ENCODE measurements at places on chromosomes 13 and 19.

DNA sequence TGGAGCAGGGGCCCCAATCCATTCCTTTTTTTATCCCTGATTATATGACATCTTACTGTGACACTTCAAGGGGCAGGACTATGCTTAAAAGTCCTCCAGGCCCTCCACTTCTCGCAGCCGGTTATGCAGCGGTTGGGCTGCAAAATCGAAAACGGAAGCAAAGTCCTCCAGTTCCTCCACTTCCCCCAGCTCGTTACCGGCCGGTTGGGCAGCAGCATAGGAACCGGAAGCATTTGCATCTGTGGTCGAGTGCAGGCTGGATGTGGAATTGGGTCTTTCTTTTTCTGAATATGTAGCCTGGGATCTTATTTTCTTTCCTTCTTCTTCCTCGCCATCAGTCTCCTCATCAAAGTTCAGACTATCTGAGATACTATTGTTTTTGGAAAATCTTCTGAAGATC lies 46.1 kb downstream of the OXGR1 start:
- no peak for DNase-seq

DNA sequence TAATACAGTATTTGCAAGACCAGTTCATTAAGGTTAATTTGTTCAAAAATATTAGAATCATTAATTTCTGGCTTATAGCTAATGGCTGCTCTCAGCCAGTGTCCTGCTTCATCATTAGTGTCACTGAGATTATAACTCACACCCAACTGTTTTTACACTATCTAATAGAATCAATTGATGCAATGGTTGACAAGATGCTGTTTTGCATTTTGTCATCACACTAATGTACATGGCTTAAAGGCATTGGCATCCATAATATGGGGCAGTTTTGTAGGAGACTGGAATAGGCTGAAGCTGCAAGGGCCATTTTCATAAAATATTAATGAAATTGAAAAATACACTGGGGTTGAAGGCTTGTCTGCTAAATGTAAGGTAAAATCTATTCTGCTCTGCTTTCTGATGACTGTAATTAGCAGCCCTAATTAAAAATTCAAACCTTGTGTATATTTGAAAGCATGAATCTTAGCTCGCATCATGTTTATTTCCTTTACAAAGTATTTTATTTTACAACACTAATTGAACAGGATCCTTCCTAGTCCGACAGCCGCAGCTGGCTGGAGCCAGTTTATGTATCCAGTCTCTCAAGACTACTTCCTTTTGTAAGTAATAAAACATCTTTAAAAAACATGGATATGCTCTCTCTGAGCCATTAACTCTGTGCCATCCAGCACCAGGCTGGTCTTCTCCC lies 296.7 kb downstream of the POU4F1 start:
- no peak for DNase-seq

DNA sequence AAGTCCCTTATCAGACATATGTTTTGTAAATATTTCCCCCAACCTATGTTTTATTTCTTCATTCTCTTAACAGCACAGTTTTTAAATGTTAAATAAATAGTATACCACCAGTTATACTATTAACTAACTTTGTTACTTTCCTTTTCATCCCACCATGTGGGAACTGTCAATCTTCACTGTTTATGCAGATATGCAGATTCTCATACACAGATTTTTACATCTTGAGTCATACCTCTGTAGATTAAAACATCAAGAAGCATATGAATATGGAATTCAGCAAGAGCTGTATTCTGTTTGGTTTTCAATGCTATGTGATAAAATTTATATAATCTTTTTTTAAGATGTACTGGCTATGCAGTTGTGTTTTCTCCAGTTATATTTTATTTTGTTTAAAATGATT lies 566.3 kb downstream of the LIG4 start:
- DNase-seq = no peak

DNA sequence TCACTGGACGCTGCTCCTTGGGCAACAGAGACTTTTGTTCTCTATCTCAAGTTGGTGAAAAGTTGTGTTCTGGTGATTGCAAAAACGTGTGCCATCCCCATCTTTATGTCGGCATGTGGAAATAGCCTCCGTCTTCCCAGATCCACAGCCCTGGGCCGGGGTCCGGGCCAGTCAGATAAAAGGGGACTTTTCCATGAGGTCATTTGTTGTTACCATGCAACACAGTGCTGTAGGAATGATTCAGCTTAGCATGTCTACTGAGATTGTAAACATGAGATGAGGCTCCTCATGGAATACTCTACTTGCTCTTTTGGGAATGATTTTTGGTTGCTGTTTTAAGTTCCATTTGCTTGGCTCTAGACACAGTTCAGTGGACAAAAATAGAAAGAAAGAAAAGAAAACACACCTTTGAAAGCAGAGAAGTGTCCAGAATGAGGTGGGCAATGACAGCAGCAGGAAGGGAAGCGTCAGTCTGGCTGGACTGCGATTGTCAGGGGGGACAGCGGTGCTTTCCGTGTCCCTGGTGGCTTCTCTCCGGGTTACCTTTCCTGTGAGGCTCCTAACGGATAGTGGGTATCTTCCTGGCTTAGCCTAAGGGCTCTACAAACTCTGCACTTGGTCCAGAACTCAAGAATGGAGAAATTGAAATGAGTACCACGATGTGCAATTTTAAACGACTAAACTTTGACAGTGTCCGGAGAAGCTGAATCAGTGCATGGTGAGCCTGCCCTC lies 91.6 kb downstream of the TEX29 start:
- DNase-seq = no peak

- DNase-seq = peak; percentile 88
These were observed at the start of gene PTOV1 for GRCh38 chr19:49850487-49851342. PTOV1 (plus strand) TSS chr19:49851159.

Measured in CD4-positive, alpha-beta T cell treated with Interferon gamma for 1 hour (primary cell).